ENCODE measurements at places on chromosomes 6 and 20.

DNA sequence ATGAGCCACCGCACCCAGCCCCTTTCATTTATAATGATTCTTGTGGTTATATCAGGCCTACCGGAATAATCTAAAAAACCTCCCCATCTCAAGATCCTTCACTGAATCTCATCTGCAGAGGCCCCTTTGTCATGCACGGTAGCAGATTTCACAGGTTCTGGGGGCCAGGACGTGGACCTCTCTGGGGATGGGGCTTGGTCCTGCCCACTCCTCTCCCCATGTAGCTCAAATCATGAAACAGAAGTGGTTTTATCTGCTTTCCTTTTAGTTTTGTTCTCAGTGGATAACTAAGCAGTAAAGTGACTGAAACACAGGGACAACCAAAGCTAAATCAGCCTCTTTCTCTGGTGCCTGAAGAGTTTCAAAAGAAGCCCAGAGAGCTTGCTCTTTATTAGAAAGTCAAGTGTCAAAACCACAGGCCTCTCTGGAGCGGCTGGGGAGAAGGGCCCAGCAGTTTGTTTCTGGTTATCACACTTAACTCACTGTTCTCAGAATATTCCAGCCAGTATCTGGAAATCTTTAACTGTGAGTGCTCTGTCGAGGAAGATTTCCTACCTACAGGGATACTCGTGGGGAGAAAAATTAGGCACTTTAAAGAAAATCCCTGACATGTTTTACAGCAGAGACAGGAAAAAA lies 60.6 kb upstream of the FAM184A start:
- DNase-seq, result no peak

DNA sequence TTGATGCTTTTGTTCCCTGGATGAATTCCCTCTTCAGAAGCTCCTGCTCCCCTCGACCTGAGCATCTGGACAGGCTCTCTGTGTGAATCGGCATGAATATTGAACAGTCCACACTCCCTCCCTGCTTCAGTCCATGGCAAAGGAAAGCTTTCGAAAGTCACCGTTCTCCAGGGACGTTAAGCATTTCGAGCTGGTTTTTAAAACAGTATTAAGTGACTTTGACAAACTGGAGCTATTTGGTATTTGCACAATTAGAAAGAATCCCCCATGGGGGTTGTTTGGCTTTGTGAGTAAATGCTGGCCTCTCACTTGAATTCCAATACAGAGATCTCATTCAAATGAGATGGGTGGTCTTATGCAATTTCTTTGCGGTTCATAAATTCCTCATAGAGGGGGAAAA lies 85.3 kb upstream of the TIAM2 start:
- no peak for DNase-seq

GRCh38 chr6:107179004-107179403 lies 63.7 kb upstream of the BEND3 start:
- no peak for DNase-seq

DNA sequence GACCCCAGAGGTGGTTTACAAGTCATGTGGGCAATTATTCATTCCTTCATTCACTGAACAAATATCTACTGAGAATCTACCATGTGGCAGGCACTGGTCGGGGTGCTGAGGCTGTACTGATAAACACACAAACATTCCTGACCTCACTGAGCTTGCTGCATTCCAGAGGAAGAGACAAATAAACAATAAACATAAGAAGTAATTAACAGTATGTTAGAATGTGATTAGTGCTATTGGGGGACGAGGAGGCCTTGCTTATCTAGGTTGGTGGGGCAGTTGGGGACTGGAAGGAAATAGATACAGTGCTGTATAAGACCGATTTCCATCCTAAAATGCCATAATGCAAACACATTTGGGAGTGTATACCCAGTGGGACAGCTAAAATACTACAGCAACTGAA lies 44.1 kb downstream of the MAK start:
- no peak for DNase-seq

GRCh38 chr20:24102290-24102689 lies 113.7 kb upstream of the GGTLC1 start:
- DNase-seq, result peak; percentile 22

GRCh38 chr6:10640412-10640811 lies 54.0 kb downstream of the C6orf52 start:
- no peak for DNase-seq

DNA sequence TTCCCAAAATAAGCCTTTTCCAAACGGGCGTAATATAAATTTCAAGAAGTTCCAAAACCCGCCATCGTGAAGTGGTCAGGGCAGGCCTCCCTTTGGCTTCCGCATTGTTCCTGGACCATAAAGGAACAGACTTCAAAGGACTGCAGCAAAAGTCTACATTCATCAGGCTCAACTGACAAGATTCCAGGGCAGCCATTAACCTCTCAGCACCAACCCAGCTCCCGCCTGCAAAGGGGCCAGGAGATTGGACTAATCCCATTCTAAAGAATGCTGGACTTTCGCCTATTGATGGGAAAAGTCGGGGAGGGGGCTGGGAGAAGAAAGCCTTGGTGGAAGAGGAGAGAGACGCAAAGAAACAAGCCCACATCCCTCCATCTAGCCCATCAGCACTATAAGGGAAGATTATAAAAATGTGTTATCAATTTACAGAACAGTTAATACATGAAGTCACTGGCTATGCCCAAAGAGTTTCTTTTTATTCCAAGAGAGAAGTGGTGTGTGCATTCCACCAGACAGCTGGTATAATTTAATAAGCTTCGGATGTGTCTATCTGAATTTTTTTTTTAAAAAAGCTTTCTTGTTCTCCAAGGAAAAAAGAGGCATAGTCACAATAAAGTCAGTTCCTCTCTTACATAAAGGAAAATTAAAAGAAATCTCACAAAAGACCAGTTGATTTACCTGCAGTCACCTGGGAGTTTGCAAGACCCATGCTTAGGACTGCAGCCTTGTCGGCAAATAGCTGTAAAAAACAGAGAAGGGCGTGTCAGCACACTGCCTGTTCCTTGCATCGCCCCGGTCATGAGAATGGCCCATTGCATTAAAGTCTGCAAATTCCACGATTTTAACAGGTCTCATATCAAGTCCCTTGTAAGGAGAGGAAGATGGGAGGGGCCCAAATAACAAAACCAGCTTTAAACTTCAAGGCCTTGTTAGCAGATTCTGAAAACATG lies 17.8 kb downstream of the JAG1 start:
- DNase-seq, result no peak

GRCh38 chr6:44177691-44178423 lies 19.2 kb downstream of the CAPN11 start:
- DNase-seq, result no peak

DNA sequence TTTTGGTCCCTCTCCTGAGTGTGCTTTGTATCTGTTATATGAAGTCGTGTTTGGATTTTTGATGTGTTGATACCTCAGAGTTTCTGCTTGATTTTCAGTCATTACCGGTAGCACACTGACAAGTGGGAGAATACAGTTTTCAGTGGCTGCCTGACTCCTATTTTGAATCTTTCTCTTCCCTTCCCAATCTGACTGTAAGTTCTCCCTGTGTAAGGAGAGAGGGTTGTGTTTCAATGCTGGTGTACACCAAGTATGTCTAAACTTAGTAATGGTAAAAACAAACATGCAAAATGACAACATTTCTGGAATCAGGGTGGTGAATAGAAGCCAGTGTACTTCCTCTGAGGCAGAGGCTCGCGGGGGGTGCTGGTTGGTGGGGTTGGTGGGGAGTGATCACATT lies 103.4 kb downstream of the HIVEP1 start:
- DNase-seq, result no peak

- no peak for DNase-seq
Observed at GRCh38 chr6:164750128-164750527, 559.3 kb downstream of the C6orf118 start.

GRCh38 chr6:139376604-139377218 lies 2.3 kb upstream of the CITED2 start:
- no peak for DNase-seq

- DNase-seq, result no peak
Observed at GRCh38 chr6:53877151-53877550, 82.3 kb downstream of the LRRC1 start.

DNA sequence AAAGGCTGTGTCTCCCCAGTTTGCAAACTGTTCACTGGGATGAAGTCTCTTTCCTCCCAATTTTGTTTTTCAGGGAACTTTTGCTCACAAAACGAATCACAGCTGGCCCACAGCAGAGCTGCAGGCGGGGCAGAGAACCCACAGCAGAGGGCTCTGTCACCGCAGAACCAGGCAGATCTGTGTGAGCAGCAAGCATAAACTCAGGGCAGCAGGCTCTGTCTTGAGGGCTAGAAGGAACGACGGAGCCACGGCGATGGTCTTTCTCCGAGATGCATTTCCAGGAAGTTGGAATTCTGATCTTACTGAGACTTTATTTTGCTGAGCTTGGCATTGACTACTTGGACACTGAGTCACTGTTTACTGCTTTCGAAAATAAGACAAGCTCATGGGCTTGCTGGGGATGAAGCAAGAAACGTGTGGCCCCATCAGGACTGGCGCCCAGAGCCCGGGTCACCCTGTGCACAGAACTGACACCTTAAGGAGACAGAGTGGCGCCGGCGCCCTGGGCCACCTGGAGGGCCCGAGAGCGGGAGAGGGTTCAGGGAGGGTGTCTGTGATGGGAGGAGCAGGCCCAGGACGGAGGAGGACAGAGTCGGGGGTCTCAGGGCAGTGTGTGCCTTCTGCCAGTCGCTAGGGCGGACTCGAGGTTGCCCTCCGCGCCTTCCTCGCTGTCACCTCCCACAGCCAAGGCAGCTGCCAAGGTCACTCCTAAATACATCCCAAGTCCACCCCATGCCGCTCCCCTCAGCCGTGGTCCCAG lies 106.3 kb upstream of the NXT1 start:
- no peak for DNase-seq

- peak; percentile 19 for DNase-seq
Observed at GRCh38 chr6:63319939-63320338, at the start of gene LGSN. LGSN (minus strand) TSS chr6:63319983; CDS start chr6:63319943, 40 bp downstream.

GRCh38 chr6:107511511-107511993 lies 21.6 kb downstream of the SOBP start:
- no peak for DNase-seq

- no peak for DNase-seq
Observed at GRCh38 chr6:161682982-161683381, 409.1 kb upstream of the AGPAT4 start.

- DNase-seq, result no peak
Observed at GRCh38 chr6:161401587-161402309, 127.9 kb upstream of the AGPAT4 start.

- DNase-seq, result no peak
Observed at GRCh38 chr6:116533233-116533957, 12.1 kb downstream of the TRAPPC3L start.

GRCh38 chr6:24974182-24975171 lies 38.7 kb upstream of the RIPOR2 start:
- DNase-seq, result no peak

- DNase-seq, result no peak
Observed at GRCh38 chr20:32391003-32391402, 32.9 kb downstream of the ASXL1 start.

DNA sequence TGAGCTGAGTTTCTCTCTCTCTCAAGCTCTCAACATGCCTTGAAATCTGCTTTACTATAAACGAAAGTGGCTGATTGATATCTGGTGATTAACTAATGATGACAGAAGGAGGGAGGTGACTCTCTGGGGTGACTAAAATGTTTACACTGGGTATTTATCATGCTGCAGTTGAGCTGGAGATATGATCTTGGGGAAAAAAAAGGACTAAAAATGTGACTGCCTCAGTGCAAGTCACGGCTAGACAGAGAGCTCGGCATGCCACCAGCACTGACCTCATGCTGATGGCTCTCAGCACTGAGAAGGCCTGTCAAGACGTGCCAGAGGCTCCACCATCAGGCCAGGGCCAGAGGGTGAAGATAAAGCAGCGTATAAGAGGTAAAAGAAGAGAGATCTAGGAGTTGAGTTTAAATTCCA lies 103.1 kb upstream of the SPACA1 start:
- DNase-seq, result no peak

GRCh38 chr20:2363187-2363586 lies 17.5 kb upstream of the TGM6 start:
- DNase-seq, result no peak

- no peak for DNase-seq
Observed at GRCh38 chr20:20000211-20000968, 16.8 kb upstream of the NAA20 start.

DNA sequence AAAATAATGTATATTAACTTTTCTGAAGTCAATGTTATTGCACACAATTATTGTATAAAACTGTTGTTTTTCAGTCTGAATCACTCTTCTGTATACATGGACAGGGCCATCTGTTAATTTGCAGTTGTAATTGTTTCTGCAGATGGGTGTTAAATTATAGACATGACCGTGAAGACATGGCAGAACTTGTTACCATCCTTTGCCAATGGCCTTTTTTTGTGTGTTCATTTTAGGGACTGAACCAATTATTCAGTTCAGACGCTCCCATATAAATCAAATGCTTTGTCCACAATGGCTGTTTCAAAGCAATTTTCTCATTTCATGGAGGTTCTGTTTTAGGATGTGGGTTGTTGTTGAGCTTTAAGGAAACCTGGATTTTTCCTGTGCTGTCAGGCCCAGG lies 533.7 kb downstream of the DOK5 start:
- peak; percentile 46 for DNase-seq

DNA sequence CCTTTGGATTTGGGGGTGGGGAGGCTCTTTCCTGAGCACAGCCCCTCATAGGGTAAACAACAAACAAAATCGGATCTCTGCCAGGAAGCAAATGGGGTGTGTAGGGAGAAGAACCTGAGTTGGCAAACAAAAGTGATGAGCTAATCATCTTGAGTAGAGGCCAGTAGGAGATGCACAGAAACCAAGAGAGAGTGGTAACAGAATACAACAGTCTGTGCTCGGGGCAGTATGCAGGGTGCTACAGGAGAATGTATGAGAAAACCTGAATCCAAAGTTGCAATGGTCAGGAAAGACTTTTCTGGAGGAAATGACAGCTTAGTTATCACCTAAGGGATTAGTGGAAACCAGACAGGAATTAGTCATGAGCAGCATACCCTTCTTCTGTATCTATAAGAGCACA lies 177.8 kb downstream of the CDKAL1 start:
- DNase-seq, result no peak

DNA sequence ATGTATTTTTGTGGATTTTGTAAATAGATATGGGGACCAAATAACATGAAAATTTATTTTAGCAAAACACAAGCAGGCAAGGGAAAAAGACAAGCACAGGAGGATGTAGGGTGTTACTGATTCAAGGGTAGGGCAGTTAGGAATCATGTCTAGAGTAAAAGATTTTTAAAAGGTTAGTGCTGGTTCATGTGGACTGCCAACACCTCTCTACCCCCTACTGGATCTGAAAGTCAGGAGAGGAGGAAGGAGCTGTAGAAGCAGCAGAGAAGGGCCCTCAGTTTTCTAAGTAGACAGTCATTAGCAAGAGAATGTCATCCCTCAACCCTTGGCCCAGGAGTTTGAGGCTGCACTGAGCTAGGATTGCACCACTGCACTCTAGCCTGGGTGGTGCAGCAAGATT lies 95.2 kb downstream of the RREB1 start:
- DNase-seq, result no peak

DNA sequence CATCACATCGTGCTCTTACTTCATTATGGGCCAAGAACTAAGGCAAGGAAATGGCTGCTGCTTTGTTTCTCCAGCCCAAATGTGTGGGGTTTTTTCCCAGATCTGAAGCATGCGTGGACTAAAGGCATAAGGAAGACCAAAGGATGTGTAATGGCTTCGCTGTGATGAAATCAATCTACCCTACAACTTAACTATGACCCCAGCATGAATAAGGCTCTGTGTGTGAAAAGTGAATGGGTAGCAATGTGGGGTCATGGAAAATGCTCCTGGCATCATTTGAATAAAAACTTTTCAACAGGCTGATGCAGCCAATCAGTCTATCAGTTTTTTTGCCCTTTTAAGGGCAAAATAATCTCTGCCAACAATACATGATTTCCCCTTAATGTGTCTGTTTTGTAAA lies 50.3 kb upstream of the ISM1 start:
- DNase-seq, result no peak
